Tibial nerve (tissue), 4 donors: ENCODE measurements at places on chromosomes 1 and 21.

GRCh38 chr1:114341856-114342255 is 169.1 kb downstream of the TRIM33 start:
- H3K27ac ChIP-seq, result no peak overlapping the region
- no peaks in the 10 kb centered on the region for H3K36me3 ChIP-seq
- peaks cover 12% of the 10 kb centered on the region for H3K4me1 ChIP-seq

- no peak overlapping the region for H3K4me3 ChIP-seq
- H3K27ac ChIP-seq, result no peak overlapping the region
- H3K4me1 ChIP-seq, result no peaks in the 10 kb centered on the region
- H3K36me3 ChIP-seq, result no peaks in the 10 kb centered on the region
Observed at GRCh38 chr1:93814059-93814794, 64.8 kb downstream of the DNTTIP2 start.

DNA sequence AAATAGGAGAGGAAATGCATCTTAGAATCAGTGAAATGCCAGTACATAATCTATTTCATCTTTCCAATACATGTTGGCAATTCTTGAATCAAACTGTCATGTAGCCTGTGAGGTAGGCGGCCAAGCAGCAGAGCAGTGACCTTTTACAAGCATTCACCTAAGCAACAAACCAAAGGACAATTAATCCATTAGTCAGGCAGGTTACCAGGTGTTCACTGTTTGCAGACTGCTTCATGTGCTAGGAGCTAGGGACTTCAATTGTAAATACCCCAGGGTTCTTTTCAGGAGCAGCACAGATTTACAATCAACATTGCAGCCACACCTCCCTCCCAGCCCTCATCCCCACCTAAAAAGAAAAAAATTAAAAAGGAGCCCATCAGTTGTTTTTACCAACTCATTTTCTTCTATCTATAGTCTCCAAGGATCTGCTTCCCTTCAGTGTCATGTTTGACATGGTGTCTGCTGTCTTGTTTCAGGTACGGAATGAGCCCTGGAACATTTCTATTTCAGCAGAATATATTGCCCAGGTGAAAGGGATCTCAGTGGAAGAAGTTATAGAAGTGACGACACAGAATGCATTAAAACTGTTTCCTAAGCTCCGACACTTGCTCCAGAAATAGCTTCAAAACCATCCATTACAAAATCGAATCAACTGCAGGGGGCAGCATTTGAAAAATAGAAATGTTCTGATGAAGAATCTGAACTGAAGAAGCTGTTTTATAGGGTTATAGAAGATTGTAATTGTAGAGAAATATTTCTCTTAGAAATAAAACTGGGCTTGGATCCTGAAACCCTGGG is 23.0 kb downstream of the TATDN3 start:
- H3K27me3 ChIP-seq, result no peaks in the 10 kb centered on the region
- H3K36me3 ChIP-seq, result no peaks in the 10 kb centered on the region
- no peaks in the 10 kb centered on the region for H3K4me1 ChIP-seq
- H3K27ac ChIP-seq, result no peak overlapping the region

GRCh38 chr1:79100385-79100784 is 93.9 kb upstream of the ADGRL4 start:
- no peak overlapping the region for H3K4me3 ChIP-seq
- H3K27ac ChIP-seq, result no peak overlapping the region

DNA sequence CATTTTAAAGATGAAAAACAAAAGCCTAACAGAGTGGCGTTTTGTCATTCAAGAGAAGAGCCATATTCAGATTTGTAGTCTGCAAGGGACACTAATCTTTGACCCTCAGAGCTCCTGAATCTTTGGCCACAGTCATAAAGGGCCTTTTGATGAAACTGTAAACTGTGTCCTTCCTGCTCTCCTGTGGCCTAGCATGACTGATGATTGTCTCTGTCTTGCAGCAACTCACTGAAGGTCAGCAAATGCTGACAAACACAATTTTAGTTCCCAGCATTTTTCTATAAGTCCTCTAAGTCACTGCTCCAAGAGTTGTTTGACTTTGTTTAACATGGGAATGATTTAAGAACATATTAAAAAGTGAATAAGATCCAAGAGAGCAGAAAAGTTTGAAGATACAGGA is 55.3 kb upstream of the PRELP start:
- no peak for DNase-seq
- H3K27me3 ChIP-seq, result no peaks in the 10 kb centered on the region
- no peaks in the 10 kb centered on the region for H3K4me1 ChIP-seq
- no peak overlapping the region for H3K27ac ChIP-seq
- H3K4me3 ChIP-seq, result no peak overlapping the region
- H3K36me3 ChIP-seq, result no peaks in the 10 kb centered on the region

GRCh38 chr1:118335331-118335732 is 150.3 kb upstream of the SPAG17 start:
- no peaks in the 10 kb centered on the region for H3K36me3 ChIP-seq
- H3K4me1 ChIP-seq, result no peaks in the 10 kb centered on the region
- no peak overlapping the region for H3K27ac ChIP-seq
- no peaks in the 10 kb centered on the region for H3K27me3 ChIP-seq
- H3K4me3 ChIP-seq, result no peak overlapping the region

GRCh38 chr21:26443867-26444266 is 129.2 kb downstream of the CYYR1 start:
- no peaks in the 10 kb centered on the region for H3K36me3 ChIP-seq
- H3K27ac ChIP-seq, result no peak overlapping the region
- no peaks in the 10 kb centered on the region for H3K27me3 ChIP-seq
- H3K4me3 ChIP-seq, result no peak overlapping the region
- DNase-seq, result no peak

DNA sequence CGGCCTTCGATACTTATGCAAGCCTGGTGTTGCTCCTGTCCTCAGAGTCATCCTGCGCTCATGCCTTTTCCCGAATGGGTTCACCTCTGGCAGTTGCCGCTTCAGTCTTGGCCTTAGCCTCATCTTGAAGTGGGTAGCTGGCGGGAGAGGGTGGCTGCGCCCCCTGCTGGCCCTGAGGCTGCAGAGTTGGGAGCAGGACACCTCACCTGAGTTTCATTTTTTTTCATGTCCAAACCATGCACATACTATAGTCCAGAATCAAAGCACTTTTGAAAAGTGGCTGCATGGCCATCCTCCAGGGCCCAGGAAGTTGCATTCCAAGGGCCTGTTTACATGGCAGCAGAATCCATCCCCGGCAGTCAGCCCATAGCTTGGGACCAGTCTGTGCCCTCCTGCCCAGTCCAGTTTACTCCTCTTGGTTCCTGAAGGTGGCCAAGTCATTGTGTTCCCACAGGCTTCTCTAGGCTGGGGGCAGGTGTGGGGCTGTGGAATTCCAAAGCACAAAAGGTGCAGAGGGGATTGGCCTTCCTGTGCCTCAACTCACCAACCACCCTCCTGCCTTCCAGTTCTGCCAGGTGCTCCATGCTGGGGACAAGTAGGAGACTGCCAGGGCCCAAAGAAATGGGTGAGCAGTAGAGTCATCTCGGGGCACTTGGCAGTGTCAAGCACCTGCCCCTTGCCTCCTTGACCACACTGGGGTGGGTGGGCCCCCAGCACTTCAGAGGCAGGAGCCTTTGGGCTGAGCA is 44.0 kb downstream of the YARS1 start:
- no peak overlapping the region for H3K4me3 ChIP-seq
- no peaks in the 10 kb centered on the region for H3K27me3 ChIP-seq
- no peak overlapping the region for H3K27ac ChIP-seq
- H3K4me1 ChIP-seq, result peaks cover 43% of the 10 kb centered on the region

DNA sequence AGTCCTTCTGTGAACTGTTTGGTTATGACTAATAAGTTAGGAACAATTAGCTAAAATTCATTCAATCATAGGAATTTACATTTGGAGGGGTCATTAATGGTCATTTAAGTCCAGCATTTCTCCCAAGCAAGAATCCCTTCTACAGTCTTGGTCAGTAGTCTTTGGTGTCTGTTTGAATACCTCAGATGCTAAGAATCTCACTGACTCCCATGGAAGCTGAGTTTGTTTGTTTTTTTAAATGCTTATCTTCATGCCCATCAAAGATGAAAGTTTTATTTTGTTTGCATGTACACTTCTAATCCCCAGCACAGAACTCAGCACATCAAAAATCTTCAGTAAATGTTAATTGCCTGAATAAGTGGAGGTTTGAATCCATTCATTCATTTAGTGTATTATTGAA is 41.3 kb upstream of the SLC44A3 start:
- no peaks in the 10 kb centered on the region for H3K27me3 ChIP-seq
- H3K36me3 ChIP-seq, result no peaks in the 10 kb centered on the region
- H3K4me1 ChIP-seq, result no peaks in the 10 kb centered on the region

DNA sequence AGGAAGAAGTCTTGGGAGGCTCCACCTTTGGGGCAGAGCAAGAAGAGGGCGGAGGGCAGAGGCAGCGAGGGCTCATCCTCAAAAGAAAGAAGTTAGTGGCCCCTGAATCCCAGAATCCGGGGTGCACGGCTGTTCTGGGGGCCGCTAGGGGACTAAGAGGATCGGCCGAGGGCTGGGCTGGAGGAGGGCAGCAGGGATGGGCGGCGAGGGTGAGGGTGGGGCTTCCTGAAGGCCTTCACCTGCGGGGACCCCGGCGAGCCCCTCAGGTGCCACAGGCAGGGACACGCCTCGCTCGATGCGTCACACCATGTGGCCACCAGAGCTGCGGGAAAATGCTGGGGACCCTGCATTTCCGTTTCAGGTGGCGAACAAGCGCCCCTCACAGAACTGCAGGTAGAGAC is 23.9 kb downstream of the COL6A1 start:
- no peaks in the 10 kb centered on the region for H3K27me3 ChIP-seq
- no peaks in the 10 kb centered on the region for H3K4me1 ChIP-seq
- no peak overlapping the region for H3K4me3 ChIP-seq
- H3K27ac ChIP-seq, result no peak overlapping the region

DNA sequence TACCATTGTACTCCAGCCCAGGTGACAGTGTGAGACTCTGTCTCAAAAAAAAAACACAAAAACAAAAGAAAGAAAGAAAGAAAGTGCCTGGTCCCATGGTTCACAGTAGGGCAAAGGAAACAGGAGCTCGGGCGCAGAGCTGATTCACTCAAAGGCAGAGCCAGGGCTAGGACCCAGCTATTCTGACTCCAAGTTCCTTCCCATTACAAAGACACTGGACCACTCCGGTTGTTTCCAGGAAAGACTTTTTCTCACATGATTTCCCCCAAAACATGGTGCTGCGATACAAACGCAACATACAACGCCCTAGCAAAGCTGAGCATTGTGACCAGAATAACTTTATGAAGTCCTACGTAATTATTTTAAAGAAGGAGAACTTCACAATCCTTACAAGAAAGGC is 10.7 kb downstream of the ABCG1 start:
- H3K36me3 ChIP-seq, result no peaks in the 10 kb centered on the region
- no peak for DNase-seq
- H3K27ac ChIP-seq, result peak overlapping the region; percentile 51
- H3K4me3 ChIP-seq, result no peak overlapping the region

DNA sequence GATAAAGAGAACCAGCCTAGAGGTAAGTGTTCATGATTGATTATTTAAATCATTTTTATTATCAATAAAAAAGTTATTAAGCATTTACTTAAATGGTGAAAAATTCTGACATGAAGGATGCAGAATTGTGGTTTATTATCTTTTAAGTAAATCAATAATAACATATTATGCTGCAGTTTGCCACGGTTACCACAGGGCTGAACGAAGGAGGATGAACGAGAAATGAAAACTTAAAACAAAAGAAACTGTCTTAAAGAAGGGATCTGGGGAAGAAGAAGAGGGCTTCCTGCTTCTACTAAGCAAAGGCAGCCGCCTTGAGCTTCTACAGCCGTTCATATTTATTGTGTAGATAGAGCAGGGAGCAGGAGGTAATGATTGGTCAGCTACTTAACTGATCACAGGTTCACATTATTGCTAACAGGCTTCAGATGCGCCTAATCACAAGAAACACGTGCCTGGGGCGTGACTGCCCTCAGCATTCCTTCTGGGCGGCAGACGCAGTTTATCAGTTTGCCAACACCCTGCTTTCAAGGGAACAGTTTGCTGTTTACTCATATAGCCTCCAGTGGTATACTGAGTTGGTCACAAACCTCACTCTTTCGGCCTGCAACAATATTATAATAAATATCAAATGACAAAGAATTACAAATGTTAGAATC is 5.8 kb upstream of the FNBP1L start:
- H3K4me3 ChIP-seq, result no peak overlapping the region
- no peaks in the 10 kb centered on the region for H3K4me1 ChIP-seq
- no peak overlapping the region for H3K27ac ChIP-seq

DNA sequence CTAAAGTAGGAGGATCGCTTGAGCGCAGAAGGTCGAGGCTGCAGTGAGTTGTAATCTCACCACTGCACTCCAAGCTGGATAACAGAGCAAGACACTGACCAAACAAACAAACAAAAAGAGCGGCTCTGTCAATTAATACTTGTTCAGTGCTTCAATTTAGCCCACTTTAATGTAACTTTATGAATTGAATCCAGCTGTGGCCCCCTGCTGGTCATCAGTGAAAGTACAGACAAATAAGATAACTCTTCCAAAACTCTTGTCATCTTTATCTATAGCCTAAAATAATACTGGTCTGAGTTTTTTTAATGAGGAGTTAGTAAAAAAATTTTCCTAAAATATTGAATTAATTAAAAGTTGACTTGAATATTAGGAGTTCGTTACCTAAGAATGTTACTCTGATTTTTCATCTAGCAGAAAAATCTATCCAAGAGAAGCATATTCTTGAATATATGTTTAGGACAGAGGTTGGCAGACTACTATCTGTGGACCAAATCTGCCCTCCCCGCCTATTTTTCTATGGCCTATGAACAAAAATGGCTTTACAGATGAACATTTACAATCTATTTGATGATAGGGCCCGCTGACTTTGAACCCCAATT is 26.1 kb downstream of the ATP5PF start:
- no peaks in the 10 kb centered on the region for H3K4me1 ChIP-seq
- no peak overlapping the region for H3K27ac ChIP-seq
- no peak overlapping the region for H3K4me3 ChIP-seq
- DNase-seq, result peak; percentile 16
- H3K27me3 ChIP-seq, result no peaks in the 10 kb centered on the region

- no peaks in the 10 kb centered on the region for H3K4me1 ChIP-seq
- H3K27me3 ChIP-seq, result no peaks in the 10 kb centered on the region
- no peak for DNase-seq
- no peak overlapping the region for H3K4me3 ChIP-seq
- no peak overlapping the region for H3K27ac ChIP-seq
- H3K36me3 ChIP-seq, result no peaks in the 10 kb centered on the region
Observed at GRCh38 chr1:83990734-83991133, 8.2 kb downstream of the TTLL7 start.

GRCh38 chr1:1050577-1051052 is 23.5 kb downstream of the RNF223 start:
- no peak overlapping the region for H3K4me3 ChIP-seq
- no peaks in the 10 kb centered on the region for H3K27me3 ChIP-seq
- H3K36me3 ChIP-seq, result peaks cover 95% of the 10 kb centered on the region
- no peaks in the 10 kb centered on the region for H3K4me1 ChIP-seq
- H3K27ac ChIP-seq, result no peak overlapping the region
- DNase-seq, result no peak

- H3K36me3 ChIP-seq, result no peaks in the 10 kb centered on the region
- no peak for DNase-seq
- no peaks in the 10 kb centered on the region for H3K4me1 ChIP-seq
- no peak overlapping the region for H3K4me3 ChIP-seq
Observed at GRCh38 chr21:28516021-28516420, 476.7 kb downstream of the LTN1 start.

GRCh38 chr1:76471536-76471935 is 395.7 kb upstream of the ST6GALNAC5 start:
- H3K4me1 ChIP-seq, result no peaks in the 10 kb centered on the region
- no peaks in the 10 kb centered on the region for H3K36me3 ChIP-seq
- H3K27me3 ChIP-seq, result no peaks in the 10 kb centered on the region
